HCT116 (cell line): ENCODE measurements at places on chromosomes 1 and 21.

GRCh38 chr1:118337346-118337745 lies 152.3 kb upstream of the SPAG17 start:
- no peak for DNase-seq

- peak; percentile 10 for DNase-seq
Measured at GRCh38 chr1:56758135-56758534, 61.1 kb downstream of the FYB2 start.

GRCh38 chr1:3924186-3924824 lies 24.2 kb upstream of the C1orf174 start:
- no peak for DNase-seq

- no peak for DNase-seq
Measured at GRCh38 chr21:15445327-15445726, 284.5 kb upstream of the USP25 start.

DNA sequence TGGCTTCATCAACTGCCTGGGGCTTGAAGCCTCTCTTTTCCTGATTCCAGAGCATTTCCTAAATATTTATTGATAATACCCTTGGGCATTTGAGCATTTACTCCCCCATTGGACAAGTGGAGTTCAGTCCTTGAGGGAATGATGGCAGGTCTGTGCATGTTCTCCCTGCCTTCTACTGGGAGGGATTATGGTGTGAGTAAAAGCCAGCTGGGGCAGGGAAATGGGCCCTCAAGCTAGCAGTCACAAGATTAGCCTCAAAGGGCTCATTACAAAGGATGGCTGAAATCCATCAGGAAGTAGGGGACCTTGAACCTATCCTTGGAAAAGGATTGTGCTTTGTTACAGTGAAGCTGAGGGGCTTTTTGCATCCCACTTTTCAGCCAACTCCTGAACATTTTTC lies 24.2 kb upstream of the OSBPL9 start:
- DNase-seq: no peak

DNA sequence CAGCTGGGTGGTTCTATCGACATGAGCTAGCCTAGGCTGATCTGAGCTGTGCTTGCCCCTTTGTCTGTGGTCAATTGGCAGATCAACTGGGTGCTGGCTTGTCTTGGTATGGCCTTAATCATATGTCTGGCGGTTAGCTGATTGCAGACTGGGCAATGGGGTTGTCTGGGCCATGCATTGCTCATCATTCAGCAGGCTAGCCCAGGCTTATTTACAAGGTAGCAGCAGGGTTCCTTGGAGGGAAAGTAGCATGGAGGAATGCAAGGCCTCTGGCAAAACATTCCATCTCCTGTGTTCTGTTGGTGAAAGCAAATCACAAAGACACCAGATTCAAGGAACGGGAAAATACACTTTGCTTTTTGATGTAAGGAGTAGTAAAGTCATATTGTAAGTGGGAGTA lies 84.0 kb upstream of the IVNS1ABP start:
- no peak for DNase-seq

DNA sequence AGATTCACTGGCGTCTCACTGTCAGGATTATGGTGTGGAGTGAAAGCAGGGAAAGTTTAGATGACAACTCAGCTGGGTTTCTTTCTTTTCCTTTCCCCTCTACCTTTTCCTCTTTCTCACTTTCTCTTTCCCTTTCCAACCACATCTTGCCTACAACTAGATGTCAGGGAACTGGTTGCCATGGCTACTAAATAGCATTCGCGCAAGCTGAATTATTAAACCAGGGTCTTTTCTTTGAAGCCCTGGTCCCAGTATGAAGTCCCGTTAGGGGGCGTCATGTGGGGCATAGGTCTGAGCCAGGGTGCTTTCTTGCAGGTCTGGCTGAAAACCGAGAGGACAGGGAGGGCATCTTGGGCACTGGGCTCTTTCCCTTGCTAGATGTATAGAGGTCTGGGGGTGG lies 168.4 kb upstream of the CACNA1E start:
- DNase-seq: no peak

DNA sequence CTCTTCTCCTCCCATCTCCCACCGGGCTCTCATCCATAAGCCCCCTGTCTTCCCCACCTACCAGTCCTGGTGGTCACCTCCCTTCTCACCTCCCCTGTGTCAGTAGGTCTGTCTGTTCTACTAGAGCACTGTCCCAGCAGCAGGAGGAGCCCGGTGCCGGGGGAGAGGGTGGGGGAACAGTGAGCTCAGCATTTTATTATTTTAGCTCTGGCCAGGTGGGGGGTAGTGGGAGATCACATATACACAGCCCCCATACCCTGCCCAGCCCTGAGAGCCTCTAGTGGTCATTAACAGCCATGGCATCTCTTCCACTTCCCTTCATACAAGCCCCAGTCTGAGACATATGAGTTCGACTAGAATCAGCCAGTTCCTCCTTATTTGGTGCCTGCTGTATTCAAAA lies at the start of gene TMOD4:
Gene TMOD4, minus strand, starts transcription at position 119 of the 400 bp plus-strand sequence. CDS start 1,106 bp downstream, outside the sequence.
- no peak for DNase-seq

GRCh38 chr1:92310185-92310597 lies 11.3 kb downstream of the RPAP2 start:
- DNase-seq: no peak

- no peak for DNase-seq
Measured at GRCh38 chr1:57591842-57592241, 168.0 kb upstream of the DAB1 start.

DNA sequence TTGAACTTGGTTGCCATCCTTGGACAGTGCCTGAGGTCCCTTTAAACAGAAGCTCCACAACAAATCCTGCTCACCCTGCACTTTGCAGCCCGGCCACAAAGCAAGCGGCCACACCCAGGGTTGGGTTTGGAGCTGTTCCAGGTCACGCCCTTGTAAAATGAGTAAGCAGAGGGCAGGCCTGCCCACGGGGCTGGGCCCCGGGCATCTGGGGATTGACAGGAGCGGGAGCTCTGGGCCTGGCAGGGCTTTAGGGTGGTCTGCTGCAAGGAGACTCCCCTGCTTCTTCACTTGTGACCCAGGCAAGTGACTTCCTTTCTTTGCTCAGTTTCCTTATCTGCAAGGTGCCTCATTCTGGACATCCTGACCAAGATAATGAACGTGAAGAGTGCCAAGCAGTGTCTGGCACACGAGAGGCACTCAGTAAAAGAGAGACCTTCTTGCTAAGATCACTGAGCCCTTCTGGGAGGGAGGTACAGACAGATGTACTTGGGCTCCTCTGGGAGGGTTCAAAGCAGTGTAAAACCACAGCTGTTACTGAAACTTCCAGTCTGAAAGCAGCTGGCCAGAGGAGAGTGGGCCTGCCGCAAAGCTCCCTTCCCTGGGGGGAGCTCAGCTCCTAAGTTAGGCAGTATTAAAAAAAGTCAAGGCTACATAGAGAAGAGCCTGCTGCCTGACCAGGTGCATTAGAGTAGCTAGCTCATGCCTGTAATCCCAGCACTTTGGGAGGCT lies 2.6 kb downstream of the E2F2 start:
- peak; percentile 90 for DNase-seq

GRCh38 chr1:111594306-111594693 lies 25.3 kb upstream of the RAP1A start:
- DNase-seq: no peak

- no peak for DNase-seq
Measured at GRCh38 chr1:24411963-24412362, 1.6 kb downstream of the STPG1 start.

DNA sequence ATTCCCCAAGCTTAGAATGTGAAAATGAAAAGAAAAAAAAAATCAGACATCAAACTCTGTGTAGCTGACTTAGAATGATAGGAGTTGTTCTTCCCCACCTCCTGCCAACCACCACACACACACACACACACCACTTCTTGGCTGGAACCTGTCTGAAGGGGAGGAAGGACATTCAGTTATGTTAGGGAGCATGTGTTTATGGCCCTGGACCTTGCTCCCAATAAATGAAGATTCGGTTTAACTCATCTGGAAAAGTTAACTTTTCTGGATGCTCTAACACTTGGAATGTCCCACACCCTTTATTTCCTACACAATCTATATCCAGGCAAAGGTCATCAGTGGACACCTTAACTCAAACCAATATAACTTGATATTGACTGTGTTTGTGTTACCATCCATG lies 112.4 kb downstream of the DAB1 start:
- no peak for DNase-seq

DNA sequence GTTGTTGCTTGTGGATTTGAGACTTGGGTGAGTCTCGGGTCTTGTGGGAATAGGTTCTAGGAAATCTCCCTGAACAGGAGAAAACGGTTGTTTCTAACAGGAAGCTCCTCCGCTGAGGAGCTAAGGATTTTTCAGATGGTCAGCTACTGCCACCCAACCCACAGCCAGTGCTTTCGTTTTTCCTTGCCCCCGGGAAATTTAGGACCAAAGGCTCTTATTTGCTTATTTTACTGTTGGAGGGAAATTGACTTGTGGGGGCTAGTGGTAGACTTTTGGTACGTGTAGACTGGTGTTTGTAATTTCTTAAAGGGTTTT lies 792 bp downstream of the SNX7 start:
- no peak for DNase-seq

DNA sequence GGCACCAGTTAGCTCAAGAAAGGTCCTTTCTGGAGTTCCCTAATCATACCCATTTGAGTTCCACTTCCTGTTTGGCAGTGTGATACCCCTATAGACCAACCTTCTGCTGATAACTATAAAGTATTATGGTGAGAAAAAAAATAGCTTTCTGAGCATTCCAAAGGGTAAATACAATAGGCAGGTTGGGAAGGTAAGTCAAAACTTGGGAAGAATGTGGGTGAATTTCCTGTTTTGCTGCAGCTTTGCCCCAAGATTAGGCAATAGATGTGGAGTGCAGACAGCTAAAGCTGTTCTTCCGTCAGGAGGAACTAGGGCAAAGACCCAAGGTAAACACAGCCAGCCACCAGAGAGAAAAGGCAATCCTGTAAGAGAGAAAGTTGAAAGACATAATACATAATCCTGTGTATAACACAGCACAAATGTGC lies 49.9 kb upstream of the GUCA2A start:
- no peak for DNase-seq

DNA sequence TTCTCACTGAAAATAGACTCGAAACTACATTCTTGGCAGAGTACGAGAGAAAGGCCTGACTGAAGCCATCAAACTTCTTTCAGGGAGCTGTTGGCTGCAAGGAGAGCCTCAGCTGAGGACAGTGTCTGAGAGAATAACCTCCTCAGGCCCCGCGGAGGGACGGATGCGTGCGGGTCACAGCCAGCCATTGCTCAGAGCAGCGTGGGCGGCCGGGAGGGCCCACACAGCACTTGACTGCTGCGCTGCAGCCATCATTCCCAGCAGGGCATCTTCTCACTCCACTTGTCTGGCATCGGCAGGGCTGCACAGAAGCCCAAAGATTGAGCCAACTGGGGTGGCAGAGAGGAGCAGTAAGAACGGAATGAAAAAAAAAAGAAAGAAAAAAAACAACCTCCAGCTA lies 113.5 kb downstream of the XCL2 start:
- no peak for DNase-seq

DNA sequence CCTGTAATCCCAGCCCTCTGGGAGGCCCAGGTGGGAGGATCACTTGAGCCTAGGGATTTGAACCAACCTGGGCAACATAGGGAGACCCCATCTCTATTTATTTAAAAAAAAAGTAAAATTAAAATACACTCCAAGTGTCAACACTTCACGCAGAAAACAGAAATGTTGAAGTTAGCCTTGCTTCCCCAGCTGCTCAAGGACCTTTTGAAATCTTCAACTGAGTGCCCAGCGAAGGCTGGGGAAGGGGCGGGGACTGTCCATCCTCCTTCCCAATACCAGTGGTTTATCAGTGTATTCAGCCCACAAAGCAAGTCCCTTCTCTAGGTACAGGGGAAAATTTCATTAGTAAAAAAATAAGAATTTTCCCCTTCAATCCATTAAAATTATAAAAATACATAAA lies 2.2 kb upstream of the DNAJC28 start:
- no peak for DNase-seq

- DNase-seq: no peak
Measured at GRCh38 chr1:147812799-147813198, 52.4 kb upstream of the GJA5 start.

GRCh38 chr1:163414778-163415177 lies 93.0 kb downstream of the NUF2 start:
- DNase-seq: no peak

DNA sequence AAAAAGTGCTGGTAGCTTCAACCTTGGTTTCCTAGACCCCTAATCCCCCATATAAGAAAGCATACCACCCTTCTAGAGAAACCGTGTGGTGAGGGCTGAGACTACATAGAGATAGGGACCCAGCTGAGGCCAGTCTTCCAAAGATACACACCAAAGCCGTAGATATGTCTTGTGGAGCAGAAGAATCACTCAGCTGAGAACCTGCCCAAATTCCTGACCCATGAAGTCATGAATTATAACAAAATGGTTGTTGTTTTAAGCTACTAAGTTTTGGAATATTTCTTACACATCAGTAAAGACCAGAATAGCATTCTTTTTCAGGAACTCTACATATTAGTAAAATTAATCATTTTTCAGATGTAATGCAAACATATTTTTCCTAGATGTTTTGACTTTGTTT lies 3.3 kb upstream of the SNRPE start:
- no peak for DNase-seq

DNA sequence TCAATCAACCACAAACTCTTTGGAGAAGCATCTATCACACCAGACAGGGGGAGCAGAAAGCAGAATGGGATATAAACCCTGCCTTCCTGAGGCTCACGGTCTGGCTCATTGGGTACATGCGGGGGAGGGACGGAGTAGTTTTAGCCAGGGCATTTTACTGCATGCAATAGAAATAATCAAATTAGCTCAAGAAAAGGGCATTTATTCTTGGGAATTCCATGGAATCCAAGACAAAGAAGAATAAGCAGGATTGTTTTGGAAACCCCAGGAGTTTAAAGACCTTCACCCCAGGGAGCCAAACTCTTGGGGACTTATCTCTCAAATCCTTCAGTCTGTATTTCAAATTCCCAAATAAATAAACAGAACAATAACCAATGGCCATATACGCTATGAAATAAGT lies 5.2 kb upstream of the KAZN start:
- DNase-seq: no peak

- DNase-seq: no peak
Measured at GRCh38 chr1:188425687-188426086, 1596.9 kb downstream of the PLA2G4A start.

DNA sequence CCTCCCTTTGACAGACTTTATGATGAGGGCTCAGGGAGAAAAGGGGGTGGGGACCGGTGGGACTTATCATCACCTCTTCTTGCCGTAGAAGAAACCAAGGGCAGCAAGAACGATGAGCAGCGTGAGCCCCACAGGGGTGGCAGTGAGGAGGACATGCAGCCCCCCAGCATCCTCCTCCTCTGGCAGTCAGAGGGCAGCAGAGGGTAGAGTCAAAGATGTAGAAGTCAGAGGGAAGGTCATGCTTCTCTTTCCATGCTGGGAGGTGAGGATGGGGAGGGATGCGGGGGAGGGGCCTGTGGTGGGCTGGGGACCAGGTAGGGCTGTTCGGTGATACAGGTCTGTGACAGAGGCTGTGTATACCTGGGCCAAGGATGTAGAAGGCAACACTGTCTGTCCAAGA lies 14.8 kb downstream of the INSRR start:
- no peak for DNase-seq

DNA sequence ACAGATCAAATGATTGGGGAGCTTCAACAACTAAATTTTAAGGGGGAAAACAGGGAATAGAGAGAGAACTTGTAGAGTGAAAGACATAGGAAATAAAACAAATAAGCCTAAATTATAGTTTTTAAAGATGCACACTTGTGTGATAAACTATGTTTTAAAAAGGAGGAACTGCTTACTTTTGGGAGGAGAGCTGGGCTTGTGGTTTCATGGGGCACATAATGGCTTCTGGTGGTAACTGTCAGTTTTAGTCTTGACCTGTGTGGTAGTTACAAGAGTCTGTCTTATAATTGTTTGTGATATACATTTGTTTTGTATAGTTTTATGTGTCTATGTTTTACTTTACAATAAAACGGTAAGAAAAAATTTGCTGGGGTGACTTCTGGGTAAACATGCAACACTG lies 165.3 kb downstream of the COL24A1 start:
- DNase-seq: no peak
